ENCODE measurements at places on chromosomes 5 and 9.

GRCh38 chr9:21904776-21905175 is 89.4 kb downstream of the CDKN2A start:
- no peak for DNase-seq

DNA sequence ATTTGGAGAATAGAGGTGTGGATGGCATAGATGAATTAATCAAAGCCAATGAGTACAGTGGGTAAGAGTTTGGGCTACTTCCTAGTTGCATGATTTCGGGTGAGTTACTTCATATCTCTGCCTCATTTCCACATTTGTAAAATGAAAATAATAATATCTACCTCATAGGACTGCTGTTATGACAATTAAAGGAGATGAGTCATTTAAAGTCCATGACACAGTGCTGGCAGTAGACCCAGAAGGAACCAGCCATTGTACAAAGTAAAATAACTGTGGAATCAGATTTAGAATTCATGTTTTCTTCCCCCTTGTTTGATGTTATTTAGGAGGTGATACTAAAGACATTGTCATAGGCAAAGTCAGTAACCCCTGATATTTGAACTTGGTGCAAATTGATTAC is 139.5 kb upstream of the SLC27A6 start:
- DNase-seq: no peak

GRCh38 chr5:177474846-177475562 is 1.6 kb upstream of the DBN1 start:
- no peak for DNase-seq

- no peak for DNase-seq
Observed at GRCh38 chr5:158465086-158465972, 606.4 kb upstream of the CLINT1 start.

DNA sequence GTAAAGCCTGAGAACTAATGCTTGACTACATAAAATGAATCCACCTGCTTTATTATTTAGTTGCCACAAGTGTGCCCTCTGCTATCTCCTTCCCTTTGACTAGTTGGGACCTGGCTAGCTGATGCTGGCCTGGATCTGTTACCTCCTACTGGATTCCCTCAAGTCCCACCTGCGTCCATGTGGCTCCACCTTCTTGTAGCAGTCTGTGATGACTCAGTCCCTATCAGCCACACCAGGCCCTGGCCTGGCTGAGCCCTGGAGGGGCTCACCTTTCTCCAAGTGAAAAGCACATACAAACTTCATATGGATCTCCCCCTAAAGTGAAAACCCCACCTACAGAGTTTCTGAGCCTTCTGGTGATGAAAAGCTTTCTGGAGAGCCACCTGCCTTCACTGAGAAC is 611.4 kb downstream of the SEMA5A start:
- no peak for DNase-seq
